ENCODE measurements at places on chromosomes 5 and 9.
A peak's percentile ranks its signal among the peaks of the same experiment; 100 is the strongest.

- DNase-seq, result no peak
These were observed 37.9 kb downstream of the ACO1 start for GRCh38 chr9:32422237-32422806.

DNA sequence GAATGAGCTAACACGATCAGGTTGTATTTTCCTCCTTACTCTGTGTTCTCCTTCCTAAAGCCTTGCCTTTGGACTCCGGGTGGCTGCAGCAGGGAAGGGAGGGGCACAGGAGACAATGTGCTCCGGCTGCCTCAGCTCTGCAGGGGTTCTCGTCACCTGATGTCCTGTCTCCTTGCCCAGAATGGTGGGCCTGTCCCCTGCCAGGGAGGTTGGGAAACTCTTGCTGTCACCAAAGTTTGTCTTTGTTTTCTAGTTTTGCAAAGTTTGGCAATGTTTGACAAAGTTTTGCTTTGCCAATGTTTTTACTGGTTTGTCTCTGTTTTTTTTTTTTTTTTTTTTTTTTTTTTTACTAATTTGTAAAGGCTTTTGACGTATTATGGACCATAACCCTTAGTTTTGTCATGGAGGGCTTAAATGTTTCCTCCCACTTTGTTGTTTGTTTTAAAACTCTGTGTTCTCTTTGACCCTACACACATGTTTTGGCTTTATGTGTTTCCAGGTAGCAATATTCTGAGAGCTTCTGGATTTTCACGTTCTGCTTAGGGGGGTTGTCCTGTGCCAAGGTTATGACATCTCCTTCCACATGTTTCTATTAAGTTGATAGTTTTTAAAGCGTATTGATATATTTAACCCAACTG is 49.3 kb downstream of the GADD45G start:
- DNase-seq, result no peak

DNA sequence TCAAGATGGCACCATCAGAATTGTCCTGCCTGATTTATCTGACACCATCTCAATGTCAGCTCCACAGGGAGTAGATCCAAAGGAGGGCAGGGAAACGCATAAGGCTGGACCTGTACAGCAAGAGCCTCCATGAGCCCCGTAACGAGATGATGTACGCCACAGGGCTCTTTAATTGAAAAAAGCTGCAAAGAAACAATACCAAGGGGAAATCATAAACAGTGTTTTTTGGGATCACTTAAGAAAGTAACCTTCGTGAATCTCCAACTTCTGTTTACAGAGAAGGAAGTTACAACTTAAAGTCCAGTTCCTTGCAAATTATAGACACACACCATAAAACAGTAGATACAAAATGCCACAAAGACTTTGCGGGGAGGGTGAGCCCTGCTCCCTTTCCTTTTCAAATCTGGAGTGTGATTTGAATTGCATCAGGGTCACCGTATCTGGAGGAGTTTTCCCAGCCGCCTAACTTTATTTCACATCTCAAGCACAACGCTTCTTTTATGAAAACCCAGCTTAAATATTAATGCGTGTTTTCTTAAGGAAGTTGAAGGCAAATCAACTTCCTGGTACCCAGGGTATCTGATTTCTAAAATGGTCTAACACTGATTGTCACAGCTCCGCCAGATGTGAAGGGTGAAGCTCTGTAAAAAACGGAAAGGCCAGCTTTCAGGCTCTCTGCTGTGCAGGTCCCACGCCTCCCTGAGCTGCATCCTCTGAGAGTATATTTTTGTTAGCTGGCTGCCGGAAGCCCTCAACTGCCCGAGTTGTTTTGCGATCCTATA is 88.9 kb downstream of the EBF1 start:
- no peak for DNase-seq

GRCh38 chr9:100219347-100219746 is 120.3 kb downstream of the INVS start:
- DNase-seq, result no peak

- no peak for DNase-seq
These were observed 216.6 kb upstream of the EFNA5 start for GRCh38 chr5:107887166-107887943.

- no peak for DNase-seq
These were observed 51.8 kb upstream of the ZBTB43 start for GRCh38 chr9:126752881-126753670.

DNA sequence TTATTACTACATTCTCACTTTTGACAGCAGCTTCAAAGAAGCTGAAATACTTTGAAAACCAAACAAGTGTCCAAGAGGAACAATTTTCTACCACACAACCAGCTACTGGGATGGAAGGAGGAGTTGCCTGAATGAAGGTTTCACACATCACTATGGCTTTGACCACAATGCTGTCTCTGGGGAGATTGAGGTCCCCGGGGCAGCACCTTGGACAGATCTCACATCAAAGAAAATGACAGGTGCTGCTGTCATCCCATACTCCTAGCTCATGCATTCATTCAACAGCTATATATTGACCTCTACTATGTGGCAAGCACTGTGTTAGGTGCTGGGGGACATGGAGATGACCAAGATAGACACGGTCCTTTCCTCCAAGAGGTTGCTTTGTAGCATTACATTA is 233.2 kb upstream of the RASEF start:
- no peak for DNase-seq

GRCh38 chr5:14110196-14110595 is 32.9 kb upstream of the TRIO start:
- no peak for DNase-seq

- DNase-seq, result peak; percentile 3
These were observed 95.8 kb upstream of the KLF9 start for GRCh38 chr9:70510157-70510770.

- no peak for DNase-seq
These were observed 58.7 kb upstream of the SMIM32 start for GRCh38 chr5:136251502-136252169.

DNA sequence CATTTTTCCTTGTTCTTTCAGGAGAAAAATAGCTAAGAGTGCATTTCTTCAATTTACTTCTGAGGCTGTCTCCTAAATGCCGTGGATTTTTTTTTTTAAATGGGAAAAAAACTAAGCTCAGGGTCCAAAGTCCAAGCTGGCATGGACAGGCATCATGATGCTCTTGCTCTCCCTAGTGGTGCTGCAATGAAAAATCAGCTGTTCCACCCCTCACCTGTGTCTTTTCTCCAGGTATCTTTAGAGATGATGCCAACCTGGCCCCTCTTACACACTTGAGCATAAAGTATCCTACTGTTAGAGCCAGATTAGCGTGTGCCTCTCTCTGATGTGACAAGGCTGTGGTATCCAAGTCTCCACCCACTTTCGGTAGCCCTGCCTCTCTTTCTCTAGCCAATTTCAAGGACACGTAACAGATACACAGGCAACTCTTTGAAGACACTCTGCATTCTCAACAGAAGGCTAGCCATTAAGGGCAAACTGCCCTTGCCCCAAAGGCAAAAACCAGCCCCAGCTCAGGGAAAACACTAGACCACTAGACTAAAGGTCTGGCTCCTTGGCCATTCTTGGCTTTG is 208.8 kb downstream of the SAXO1 start:
- no peak for DNase-seq

DNA sequence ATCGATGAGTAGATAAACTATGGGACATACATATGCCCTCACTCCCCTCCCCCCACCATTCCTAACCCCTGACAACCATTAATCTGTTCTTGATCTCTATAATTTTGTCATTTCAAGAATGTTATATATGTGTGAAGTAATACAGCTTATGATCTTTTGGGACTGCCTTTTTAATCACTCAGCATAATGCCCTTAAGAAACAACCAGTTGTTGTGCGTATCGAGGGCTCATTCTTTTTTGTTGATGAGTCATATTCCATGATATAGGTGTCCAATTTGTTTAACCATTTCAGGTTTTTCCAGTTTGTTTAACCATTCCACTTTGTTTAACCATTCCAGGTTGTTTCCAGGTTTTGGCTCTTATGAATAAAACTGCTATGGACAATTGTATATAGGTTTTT is 75.6 kb downstream of the ARHGEF28 start:
- DNase-seq, result no peak

GRCh38 chr5:158153508-158153907 is 294.6 kb upstream of the CLINT1 start:
- no peak for DNase-seq

DNA sequence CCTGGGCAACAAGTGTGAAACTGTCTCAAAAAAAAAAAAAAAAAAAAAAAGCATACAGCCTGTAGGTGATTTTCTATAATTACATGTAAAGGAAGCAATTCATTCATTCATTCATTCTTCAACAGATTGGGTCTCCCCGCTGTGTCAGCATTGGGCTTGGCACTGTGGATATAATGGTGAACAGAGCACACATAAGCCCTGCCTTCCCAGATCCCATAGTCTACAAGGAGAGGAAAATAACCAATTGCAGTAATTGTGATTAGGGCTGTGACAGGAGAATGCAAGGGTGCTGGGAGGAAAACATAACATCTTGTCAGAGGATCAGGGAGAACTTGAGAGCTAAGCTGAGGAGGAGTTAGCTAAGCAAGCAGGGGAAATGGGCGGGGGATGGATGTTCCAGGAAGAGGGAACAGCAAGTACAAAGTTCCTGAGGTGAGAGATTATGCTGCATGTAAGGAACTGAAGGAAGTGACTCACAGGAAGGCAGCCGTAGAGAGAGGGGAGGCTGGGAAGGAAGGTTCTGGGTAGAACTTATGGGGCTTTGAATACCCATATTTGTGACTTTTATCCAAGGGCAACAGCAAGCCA is 24.0 kb upstream of the KLF9 start:
- DNase-seq, result no peak

DNA sequence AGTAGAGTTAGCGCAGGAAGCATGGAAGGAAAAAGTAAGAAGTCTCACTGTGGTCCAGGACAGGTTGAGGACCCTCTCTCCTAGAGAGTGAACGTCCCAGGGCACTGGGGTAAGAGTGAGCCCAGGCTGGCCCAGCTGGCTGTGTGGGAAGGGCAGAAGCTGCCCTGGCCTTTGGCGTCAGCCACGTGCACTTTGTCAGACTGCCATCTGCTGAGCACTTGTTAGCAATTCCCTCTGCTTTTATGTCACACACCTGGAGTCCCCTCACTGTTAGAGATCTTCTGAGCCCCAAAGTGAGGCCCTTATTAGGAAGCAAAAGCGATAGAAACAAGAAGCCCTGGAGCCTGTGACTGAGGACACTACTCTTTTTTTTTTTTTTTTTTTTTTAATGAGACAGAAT is 79.1 kb downstream of the UGCG start:
- no peak for DNase-seq

GRCh38 chr5:45281081-45281480 is 415.1 kb downstream of the HCN1 start:
- no peak for DNase-seq

DNA sequence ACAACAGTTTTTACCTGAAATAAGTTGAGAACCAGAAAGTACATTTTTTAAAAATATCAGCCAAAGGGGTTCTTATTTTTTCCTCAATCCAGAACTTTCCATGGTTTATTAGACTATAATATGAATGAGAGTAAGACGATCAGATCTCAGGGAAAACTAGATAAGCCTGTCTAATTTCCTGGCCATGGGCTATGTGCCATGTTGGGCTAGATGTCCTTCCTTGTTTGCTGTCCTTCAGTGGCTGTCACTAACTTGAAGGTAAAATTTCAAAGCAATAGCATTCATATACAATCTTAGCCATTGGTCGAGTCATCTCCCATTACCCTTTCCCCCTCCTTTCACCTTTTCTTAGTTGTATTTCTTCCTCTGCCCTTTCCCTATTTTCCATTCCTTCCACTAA is 179.5 kb upstream of the PPP1R2B start:
- DNase-seq, result no peak

DNA sequence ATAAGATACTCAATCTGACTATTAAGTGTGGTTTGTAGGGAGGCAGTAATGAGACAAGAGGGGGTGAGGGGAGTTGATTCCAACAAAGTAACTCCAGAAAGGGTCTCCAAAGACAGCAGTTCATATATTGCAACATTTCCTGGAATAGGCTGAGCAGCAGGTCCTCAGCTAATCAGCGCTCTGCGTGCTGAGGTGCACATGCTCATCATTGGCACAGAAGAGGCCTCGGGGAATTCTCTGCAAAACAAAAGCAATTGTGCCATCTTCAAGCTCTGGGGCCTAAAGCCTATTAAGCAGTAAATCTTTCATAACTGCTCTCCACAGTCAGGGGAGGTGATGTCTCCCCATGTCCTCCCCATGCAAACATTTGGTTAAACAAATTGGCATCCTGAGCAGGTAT is 357.3 kb downstream of the SPOCK1 start:
- DNase-seq, result no peak

- no peak for DNase-seq
These were observed 96.8 kb upstream of the ITGA2 start for GRCh38 chr5:52892242-52892878.

- no peak for DNase-seq
These were observed 35.9 kb downstream of the FBXW2 start for GRCh38 chr9:120757026-120757913.

GRCh38 chr9:84266087-84266561 is 74.4 kb downstream of the SLC28A3 start:
- DNase-seq, result no peak

DNA sequence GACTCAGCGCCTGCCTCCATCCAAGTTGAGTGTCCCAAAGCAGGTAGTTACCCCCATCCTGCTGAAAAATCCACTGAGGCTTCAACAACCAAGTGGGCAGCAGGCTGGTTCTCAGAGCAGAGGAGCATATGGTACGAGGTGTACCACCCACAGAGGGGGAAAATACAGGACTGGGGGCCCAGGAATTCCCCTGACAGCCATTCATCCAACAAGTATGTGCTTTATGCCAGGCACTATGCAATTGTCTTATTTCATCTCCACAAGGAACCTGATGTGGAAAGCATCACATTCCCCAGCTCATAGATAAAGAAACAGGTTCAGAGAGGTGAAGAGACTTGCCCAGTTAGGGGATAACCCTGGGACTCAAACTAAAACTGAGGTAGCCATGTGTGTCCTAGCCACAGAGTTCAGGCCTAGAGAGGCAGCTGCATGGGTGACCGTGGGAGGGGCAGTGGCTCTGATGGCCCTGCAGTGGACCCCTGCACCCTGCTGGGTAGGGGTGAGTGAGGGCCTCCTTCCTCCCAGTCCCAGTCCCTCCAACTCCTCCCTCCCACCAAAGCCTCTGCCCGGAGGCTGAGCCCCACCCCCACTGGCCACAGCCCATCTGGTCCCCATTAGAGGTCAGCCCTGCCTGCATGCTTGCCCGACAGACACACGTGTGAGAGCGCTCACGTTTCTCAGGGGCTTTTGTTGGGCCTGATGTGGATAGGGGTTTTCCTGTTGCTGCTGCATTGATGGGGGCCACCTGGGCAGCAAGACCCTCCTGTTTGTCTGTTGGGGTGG is 11.5 kb downstream of the PDLIM4 start:
- DNase-seq, result no peak

DNA sequence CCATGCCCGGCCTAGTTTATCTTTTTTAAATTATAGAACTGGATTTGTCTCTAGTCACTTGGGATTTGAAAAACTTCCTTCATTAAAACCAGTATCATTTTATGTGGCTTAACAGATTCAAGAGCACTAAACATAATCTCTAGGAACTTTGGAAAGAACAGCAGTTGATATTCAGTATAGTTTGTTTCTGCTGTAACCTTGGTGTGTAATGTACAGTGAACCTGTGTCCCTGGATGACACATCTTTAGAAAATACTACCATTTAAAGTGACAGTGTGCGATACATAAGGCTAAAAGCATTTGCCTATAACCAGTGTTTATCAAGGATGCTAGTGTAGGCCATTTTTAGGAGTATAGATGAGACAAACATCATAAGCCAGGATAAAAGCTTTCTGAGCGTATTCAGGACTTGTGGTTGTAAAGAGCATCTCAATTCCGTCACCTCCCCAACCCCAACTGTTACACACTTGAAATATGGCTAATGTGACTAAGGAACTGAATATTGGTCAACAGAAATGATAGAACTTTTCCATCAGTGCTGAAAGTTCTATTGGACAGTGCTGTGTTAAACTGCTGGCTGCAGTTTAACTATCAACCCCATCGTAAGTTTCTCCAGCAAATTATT is 4.4 kb downstream of the SNX18 start:
- DNase-seq, result no peak
